ENCODE measurements at places on chromosomes 7 and 10. TPM values are rescaled to one million over a fixed set of nuclear protein-coding genes. Genes with fewer than 3 reads are reported as not detected.

AKR1B15 gene
- not detected for total RNA-seq

HACD1 gene
- 2.1 TPM for total RNA-seq

NCOA4 gene
- 96.2 TPM for total RNA-seq

CYP2C19 gene
- not detected for total RNA-seq

MYPN gene
- not detected for total RNA-seq

ZNF488 gene
- total RNA-seq, result 0.38 TPM

NUTM2B gene
- 1.1 TPM for total RNA-seq

FUOM gene
- 33.7 TPM for total RNA-seq

PIK3AP1 gene
- 9.8 TPM for total RNA-seq

RBM20 gene
- total RNA-seq, result 0.15 TPM

TRIL gene
- not detected for total RNA-seq

SPDYE2 gene
- not detected for total RNA-seq

NXPH1 gene
- total RNA-seq, result not detected

SIRT1 gene
- 30.6 TPM for total RNA-seq

METTL27 gene
- 0.21 TPM for total RNA-seq

CNTNAP2 gene
- total RNA-seq, result not detected

DCLRE1C gene
- total RNA-seq, result 12.0 TPM

Data from activated CD8-positive, alpha-beta memory T cell treated with anti-CD3 and anti-CD28 coated beads for 36 hours (primary cell).